ENCODE measurements at places on chromosomes 12 and 14. TPM values are rescaled to one million over a fixed set of nuclear protein-coding genes. Genes with fewer than 3 reads are reported as not detected.

The TAS2R43 gene
- total RNA-seq, result 2.8 TPM

The HPD gene
- total RNA-seq, result 649 TPM

The MANSC4 gene
- total RNA-seq, result not detected

The AMN1 gene
- total RNA-seq, result 2.1 TPM

The RFC5 gene
- 8.6 TPM for total RNA-seq

The RPGRIP1 gene
- 1.1 TPM for total RNA-seq

The KRT73 gene
- not detected for total RNA-seq

The SELPLG gene
- total RNA-seq, result 2.7 TPM

The OTX2 gene
- total RNA-seq, result not detected

The ANO2 gene
- 0.89 TPM for total RNA-seq

The SLC4A8 gene
- 0.12 TPM for total RNA-seq

The ADAM21 gene
- total RNA-seq, result 0.17 TPM

- DNase-seq, result no peak
Observed at GRCh38 chr12:991350-992333, 619 bp downstream of the ERC1 start.

GRCh38 chr14:74503291-74503937 is 9.8 kb downstream of the ISCA2 start:
- no peak for DNase-seq

- DNase-seq, result no peak
Observed at GRCh38 chr12:65867394-65867793, 43.1 kb downstream of the HMGA2 start.

DNA sequence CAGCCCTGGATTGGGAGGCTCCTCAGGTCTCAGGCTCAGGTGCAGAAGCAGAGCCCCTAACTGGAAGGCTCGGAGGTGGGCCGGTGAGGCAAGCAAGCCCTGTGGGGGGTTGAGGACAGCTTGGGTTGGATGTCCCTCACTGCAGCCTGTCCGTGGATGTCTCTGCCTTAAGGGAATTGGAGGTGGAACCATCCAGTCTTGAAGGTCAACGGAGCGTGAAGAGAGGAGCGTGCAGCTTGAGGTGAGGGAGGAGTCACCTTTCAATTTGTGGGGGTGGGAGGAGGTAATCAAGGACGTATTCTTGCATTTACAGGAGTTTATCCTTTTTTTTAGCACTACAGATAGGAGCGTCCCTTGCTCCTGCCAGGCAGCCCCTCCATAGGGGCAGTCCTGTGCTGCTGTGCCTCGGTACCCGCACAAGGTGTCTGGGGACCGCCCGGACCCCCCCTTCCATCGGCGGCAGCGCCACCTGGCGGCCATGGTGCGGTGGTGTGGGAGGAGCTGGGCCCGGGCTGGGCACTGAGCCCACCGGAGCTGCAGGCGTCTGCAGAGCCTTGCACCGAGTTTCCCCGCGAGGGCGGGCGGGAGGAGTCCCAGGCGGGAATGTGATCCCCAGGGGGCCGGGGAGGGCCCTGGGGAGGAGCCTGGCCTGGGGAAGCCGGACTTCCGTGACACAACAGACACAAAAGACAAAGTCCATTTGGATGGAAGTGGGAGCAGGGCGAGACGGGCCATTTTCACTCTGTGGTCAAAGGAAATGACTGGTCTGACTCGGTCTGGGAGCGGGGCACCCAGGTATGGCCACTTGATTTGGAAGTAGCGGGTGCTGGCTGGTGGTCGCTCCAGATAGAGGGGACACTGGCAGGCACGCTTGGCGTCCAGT is 864 bp downstream of the DNAJC22 start:
- DNase-seq, result peak; percentile 99

DNA sequence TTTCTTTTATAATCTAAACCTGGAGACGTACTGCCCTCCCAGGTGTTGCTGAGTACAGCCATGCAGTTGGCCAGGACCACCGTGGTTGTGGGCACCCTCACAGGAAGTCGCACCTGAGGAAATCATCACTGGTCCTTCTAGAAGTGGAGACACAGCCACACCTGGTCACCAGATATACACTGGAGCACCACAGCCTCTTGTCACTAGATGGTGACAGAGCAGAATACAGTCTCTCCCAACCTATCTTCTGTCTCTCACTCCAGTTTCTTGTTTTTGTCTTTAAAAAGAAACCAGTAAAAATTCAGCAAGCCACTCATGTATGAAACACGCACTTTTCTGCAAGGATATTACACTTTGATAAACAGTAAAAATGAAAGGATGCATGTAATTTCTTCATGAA is 43.1 kb upstream of the GPHB5 start:
- DNase-seq, result no peak

GRCh38 chr12:65821336-65821735 is 2.9 kb upstream of the HMGA2 start:
- DNase-seq, result no peak

GRCh38 chr12:128190614-128191013 is 76.4 kb upstream of the TMEM132C start:
- no peak for DNase-seq

DNA sequence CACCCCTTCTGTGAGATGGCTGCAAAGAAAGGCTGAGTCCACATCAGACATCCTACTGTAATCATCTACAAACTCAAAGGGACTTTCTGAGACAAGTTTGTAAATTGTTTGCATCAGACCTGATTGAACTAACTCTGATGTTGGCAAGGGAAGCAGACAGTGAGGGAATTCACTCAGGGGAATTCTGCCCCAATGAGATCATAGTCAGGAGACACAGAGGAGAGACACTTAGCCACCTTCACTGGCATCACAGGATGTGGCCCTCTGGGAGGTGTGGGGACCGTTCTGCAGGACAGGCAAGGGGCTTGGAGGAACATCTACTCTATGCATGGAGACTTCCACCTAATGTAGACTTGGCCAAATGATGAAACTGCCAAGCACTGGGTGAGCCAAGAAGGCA is 70.7 kb upstream of the DDX11 start:
- DNase-seq, result no peak

GRCh38 chr14:59246566-59246965 is 58.1 kb downstream of the DAAM1 start:
- DNase-seq, result no peak

GRCh38 chr12:13171921-13172859 is 24.3 kb upstream of the EMP1 start:
- DNase-seq, result peak; percentile 52

DNA sequence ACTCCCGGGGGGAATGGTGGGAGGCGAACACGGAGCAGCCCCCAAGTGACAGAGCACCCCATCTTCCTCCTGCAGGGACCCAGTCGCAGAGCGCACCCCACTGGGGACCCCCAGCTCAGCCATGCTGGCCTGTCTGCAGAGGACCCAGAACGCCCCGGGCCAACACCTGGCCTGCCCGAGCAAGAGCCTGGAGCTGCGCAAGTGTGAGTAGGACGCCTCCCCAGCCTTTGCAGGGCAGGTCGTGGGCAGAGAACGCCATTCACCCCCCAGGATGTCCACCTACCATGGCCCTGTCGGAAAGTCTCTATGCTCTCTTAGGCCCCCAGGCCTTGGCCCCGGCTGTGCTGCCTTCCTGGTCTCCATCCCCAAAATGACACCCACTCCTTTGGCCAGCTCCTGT is 30.4 kb downstream of the FAM222A start:
- peak; percentile 39 for DNase-seq

DNA sequence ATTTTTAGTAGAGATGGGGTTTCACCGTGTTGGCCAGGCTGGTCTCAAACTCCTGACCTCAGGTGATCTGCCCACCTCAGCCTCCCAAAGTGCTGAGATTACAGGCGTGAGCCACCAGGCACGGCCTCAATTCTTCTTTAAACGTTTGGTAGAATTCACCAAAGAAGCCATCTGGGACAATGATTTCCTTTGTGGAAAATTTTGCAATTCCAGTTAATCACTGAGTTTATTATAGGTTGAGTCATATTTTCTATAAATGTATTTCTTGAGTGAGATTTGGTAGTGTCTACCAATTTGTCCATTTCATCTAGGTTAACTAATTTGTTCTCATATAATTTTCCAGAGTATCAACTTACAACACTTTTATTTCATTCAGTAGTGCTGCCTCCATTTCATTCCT is 683.9 kb upstream of the TMEM132C start:
- no peak for DNase-seq

DNA sequence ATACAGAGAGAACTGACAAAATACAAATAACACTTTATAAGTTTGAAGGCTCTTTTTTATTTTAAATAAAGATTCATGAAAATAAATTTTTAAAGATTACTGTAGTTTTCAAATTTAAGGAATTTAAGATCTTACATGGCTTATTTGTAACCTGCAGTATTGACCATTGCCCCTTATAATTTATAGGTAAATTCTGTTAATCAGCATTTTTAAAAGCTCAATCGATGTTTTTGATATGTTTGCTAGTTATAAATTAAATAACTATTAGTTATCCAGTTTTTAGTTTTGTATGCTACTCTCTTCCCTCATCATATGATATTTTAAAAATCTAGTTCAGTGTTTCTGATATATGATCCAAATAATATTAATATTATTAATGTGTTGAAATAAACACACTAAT is 109.9 kb downstream of the MON2 start:
- no peak for DNase-seq

DNA sequence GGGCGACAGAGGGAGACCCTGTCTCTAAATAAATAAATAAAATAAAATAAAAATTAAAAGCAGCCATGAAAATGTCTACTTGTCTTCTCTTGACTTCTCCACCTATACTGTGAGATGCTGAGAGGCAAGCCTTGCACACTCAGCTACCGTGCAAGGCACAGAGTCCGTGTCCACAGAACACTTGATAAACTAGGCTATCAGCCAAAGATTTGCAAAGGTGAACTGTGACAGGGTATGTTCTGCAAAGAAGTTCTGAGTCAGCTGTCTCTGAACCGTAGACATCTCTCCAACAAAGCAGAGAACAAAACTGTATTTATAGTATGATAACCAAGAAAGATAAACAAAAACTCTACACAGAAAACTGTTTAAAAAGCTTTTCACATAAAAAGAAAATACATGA is 35.5 kb downstream of the STXBP6 start:
- DNase-seq, result no peak

DNA sequence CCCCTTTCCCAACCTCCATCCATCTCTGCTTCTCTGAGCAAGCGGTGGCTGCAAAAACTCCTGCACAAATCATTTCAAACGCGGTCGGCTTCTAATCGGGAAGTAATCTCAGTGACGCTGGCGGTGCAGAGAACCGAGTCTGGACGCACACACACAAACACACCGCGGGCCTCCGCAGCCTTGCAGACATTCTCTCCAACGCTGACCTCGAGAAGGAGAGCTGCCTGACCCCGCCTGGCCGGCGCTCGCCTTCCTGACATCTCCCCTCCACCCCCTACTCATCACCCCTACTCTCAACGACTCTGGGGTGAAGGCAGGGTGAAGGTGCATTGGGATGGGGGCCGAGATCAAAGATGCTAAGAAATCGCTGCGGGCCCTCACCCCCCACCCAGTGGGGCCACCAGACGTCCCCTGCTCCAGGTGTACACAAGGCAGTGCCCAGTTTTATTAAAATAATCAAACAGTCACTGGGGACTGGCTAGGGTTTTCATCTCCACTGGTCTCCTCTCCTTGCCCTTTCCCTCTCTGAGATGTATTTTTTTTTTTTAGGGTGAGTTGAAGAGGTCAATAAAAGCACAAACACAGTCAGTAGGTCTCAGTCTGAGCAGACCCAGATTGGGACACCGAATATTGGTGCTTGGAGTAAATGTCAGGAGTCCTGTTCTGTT is 506 bp upstream of the TBX5 start:
- no peak for DNase-seq

DNA sequence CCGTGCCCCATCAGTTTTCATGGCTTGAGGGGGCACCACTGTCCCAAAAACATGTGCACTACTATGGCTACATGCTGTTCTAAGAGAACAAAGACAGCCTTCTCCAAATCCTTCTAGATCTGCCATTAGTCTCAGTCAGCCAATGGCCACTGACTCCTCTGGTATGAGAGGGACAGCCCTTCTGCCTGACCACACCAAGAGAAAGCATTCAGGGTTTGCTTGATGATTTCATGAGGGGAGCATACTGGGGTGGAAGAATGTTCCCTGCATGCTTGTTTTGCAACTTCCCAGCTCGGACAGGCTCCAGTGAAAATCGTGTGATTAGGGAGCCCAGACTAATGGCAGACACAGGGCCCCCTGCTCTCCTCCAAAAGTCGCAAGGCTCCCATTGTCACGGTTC is 199.6 kb upstream of the ALG10B start:
- no peak for DNase-seq

GRCh38 chr14:68548194-68549076 is 244.4 kb downstream of the ZFP36L1 start:
- DNase-seq, result no peak

GRCh38 chr12:89427508-89428156 is 75.3 kb upstream of the DUSP6 start:
- DNase-seq, result no peak

DNA sequence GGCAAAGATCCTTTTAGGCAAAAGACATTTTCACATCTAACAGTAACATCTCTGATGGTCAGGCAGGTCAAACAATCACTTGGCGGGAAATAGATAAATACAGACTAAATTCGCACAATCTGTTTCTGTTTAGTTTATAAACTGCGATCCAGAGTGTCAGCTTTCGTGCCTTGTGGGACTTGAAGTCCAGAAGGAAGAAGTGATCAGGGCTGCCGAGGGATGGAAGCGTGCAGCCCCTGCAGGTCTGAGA is 245 bp upstream of the BRMS1L start:
- DNase-seq, result no peak

All from right lobe of liver (tissue), 6 donors.